ENCODE measurements at places on chromosomes 3 and 15.

- no peak for DNase-seq
Measured at GRCh38 chr15:39785139-39785538, 2.5 kb upstream of the FSIP1 start.

- no peak for DNase-seq
Measured at GRCh38 chr3:22106213-22106896, 355.3 kb upstream of the ZNF385D start.

DNA sequence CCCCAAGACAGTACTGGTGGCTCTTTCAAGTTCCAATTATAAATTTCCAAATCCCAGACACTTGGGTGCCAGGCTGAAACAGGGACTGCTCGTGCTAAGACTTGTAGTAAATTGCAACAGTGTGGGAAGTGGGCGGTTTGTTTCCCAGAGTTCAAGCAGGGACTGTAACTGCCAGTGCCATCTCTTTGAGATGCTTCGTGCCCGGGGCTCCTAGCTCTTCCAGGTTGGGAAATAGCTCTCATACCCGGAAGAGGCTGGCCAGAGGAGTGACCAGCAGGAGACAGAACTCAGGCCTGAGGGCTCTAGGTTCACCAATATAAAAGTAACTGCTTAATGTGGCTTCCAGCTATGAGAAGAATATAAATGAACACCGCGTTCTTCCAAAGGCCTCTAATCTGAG is 54.0 kb upstream of the NEO1 start:
- DNase-seq = no peak

DNA sequence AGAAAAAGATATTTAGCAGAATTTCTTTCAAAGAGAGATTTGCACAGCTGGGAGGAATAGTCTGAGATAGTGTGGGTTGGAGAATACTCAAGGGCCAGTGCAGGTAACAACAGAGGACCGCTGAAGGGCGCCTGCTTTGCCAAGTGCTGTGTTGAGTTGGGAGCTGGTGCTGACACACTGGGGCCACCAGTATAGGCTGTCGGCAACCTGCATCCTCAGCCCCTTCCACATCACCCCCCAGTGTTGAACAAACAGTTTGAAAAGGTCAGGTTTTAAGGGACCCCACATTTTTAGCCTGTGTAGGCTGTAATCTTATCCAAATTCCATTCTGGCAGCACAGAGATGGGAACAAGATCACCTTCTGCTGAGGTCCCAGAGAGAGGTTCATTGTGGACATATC is 96.6 kb downstream of the ABHD5 start:
- no peak for DNase-seq

- no peak for DNase-seq
Measured at GRCh38 chr3:10984371-10984896, 8.1 kb upstream of the SLC6A1 start.

- DNase-seq = no peak
Measured at GRCh38 chr15:79455361-79455760, 23.2 kb downstream of the MINAR1 start.

- DNase-seq = peak; percentile 98
Measured at GRCh38 chr3:39383881-39384664, 903 bp downstream of the SLC25A38 start.

DNA sequence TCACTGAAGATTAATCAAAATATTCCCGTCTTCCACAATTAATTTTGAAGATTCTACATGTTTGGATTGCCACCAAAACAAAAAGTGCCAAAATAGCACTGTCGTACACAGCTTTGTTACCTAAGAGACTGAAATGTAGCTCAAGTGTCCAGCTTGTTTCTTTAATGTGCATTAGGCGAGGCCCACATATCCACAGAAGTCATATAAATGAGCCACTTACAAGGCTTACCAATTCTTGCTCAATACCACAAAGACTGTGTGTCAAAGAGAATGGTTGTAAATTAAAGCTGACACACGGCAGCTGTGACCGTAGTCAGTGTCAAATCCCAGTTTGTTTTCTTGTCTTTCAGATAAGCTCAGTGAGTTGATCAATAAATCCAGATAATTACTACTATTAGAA is 639.4 kb upstream of the TBL1XR1 start:
- DNase-seq = no peak

GRCh38 chr3:139607257-139608107 is 67.9 kb upstream of the RBP1 start:
- DNase-seq = no peak

- DNase-seq = no peak
Measured at GRCh38 chr3:15754047-15754446, 43.7 kb downstream of the ANKRD28 start.

Measured in SK-N-SH (cell line).